ENCODE measurements at places on chromosomes 16 and 17. TPM values are rescaled to one million over a fixed set of nuclear protein-coding genes. Genes with fewer than 3 reads are reported as not detected.

The C1QTNF8 gene
- not detected for total RNA-seq

The DPEP2 gene
- not detected for total RNA-seq

The NACA2 gene
- total RNA-seq, result not detected

- no peak overlapping the region for H3K4me3 ChIP-seq
- peaks cover 43% of the 10 kb centered on the region for H3K4me1 ChIP-seq
- H3K27ac ChIP-seq, result no peak overlapping the region
- no peak for DNase-seq
- H3K36me3 ChIP-seq, result no peaks in the 10 kb centered on the region
Measured at GRCh38 chr17:27543958-27544349, 87.0 kb upstream of the LGALS9 start.

DNA sequence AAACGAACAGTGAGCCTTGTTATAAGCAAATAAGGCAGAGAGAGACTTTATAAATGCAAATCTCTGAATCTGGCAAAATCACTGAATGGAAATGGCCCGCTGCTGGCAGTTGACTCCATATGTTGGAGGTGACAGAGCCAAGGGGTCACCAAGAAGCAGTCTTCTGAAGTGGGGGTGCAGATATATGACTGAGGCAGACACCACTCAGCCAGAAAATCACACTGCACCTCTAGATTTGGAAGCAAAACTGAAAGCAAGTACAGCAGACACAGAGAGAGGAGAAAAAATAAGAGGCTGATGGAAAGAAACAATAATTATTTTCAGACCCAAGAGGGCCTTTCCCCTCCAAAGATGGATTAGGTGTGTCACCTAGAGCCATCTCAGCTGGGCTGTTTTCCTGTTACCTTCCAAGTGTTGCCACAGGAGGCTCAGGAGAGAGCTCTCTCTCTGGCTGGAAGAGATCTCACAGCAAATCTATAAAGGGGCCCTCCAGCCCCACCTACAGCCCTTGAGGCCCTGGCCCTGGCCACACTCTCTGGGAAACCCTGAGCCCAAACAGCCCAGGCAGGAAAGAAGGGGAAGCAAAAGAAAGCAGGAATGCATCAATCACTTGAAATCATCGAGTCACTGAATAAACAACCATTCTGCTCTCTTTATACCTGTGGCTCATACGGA is 585.1 kb upstream of the PSMD7 start:
- no peak overlapping the region for H3K27ac ChIP-seq
- no peaks in the 10 kb centered on the region for H3K36me3 ChIP-seq
- H3K27me3 ChIP-seq, result no peaks in the 10 kb centered on the region

DNA sequence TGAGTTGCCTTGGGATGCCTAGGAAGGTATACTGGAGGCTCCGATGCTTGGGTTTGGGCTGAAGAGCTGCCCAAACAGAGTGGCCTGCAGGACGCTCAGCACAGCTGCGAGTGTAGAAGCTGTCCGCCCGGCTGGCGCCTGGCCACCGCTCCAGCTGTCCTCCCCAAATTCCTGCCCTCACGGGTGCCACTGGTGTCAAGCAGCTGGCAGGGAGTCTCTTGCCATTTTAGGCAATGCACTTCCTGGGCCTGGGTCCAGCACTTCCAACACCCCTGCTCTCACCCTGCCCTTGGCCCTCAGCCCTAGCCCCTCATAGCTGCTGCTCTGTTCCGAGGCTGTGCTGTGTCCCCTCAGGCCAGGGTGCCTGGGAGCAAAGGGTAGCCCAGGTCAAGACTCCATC is 5.2 kb upstream of the PKMYT1 start:
- H3K27ac ChIP-seq, result no peak overlapping the region
- H3K4me3 ChIP-seq, result no peak overlapping the region
- H3K27me3 ChIP-seq, result peaks cover 6% of the 10 kb centered on the region
- no peak for DNase-seq
- H3K36me3 ChIP-seq, result no peaks in the 10 kb centered on the region

GRCh38 chr17:14840616-14841231 is 424.4 kb downstream of the PMP22 start:
- H3K36me3 ChIP-seq, result peaks cover 1% of the 10 kb centered on the region
- no peak overlapping the region for H3K4me3 ChIP-seq
- no peak overlapping the region for H3K27ac ChIP-seq
- no peak for DNase-seq

DNA sequence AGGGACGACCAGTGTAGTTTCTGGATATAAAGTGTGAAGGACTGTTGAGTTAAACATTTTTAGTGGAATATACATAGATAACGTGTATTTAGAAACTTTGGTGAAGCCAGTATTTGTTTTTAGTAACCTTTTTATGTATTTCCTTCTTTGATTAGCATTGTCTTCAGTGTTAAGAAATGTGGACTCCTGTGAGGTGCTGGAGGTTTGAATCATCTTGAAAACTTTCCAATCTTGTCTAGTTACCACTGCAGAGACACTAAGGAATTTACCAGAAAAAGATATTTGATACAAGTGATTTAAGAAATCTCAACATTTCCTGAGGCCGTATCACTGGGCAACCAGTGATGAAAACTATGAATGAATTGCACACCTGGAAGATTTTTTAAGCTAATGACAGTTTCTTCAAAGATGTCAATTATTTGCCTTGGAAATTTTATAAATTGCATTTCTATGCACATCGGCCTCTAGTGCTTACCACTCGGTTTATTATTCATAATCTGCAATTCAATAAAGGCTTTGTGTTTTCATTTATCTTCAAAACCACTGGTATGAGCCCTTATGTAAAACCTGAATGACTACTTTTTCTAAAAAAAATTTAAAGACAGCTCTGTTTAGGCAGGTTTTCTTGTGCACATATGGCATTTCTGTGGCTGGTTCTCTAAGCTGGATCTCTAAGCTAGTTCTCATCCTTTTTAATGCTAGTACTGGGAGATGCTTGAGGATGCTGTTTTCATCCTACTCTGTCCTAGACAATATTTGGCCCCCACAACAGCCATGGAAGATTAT is 31.4 kb upstream of the ADCY7 start:
- no peak for DNase-seq
- no peak overlapping the region for H3K4me3 ChIP-seq
- no peak overlapping the region for H3K27ac ChIP-seq
- H3K4me1 ChIP-seq, result peaks cover 1% of the 10 kb centered on the region
- H3K27me3 ChIP-seq, result no peaks in the 10 kb centered on the region

DNA sequence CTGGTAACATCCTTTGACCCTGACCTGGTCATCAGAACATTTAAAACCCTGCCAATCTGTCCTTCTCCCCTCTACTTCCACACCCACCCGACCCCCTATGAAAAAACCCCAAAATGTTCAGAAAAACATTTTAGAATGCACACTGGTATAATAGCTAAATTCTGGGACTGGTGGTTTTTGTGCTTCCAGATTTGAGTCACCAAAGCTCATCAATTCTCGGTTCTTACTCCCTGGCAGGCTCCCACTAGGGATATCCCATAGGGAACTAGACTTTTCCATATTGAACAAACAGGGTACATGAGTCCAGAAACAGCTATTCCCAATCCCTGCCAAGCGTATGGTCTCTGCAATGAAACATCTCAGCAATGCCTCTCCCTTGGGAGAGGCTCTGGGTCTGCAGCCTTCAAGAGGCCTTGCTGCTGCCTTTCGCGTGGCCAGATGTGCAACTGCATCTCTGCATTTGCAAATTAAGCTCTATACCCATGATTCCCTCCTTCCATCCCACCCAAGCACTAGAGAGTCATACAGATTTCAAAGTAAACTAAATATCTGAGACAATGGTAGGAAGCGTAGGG is 67.7 kb downstream of the SMG6 start:
- H3K36me3 ChIP-seq, result peaks cover 7% of the 10 kb centered on the region
- no peaks in the 10 kb centered on the region for H3K4me1 ChIP-seq
- no peak for DNase-seq
- no peak overlapping the region for H3K27ac ChIP-seq
- no peaks in the 10 kb centered on the region for H3K27me3 ChIP-seq

DNA sequence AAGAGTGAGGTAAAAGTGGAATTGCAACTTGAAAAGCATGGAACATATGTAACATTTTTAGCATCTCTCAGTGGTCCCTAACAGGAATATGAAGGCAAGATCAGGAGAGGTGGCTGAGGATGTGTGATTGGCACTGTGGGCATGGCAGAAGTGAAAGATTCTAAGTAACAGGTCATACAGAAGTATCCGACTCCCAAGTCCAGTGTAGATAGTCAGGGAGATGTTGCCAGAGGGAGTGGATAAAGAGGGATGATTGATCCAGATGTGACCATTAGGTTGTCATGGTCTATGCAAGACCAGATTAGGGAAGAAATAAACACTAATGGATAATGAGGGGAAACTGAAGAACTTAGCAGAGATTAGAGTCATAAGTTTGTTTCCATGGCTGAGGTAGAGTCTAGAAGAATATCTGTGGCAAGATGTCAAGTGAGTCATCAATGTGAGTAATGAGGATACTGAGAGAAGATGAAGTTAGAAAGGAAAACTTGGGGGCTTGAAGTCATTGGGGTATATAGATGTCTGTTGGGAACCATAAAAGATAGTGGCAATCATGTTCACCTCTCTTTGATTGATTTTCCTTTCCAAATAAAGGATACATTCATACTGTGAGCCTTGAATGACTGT is 23.9 kb upstream of the CAPNS2 start:
- no peak for DNase-seq
- H3K27me3 ChIP-seq, result no peaks in the 10 kb centered on the region
- H3K36me3 ChIP-seq, result no peaks in the 10 kb centered on the region
- H3K4me1 ChIP-seq, result no peaks in the 10 kb centered on the region
- H3K27ac ChIP-seq, result no peak overlapping the region

GRCh38 chr16:86243571-86244154 is 266.7 kb upstream of the FOXF1 start:
- no peak overlapping the region for H3K4me3 ChIP-seq
- no peaks in the 10 kb centered on the region for H3K36me3 ChIP-seq
- H3K27ac ChIP-seq, result no peak overlapping the region
- no peak for DNase-seq
- peaks cover 54% of the 10 kb centered on the region for H3K27me3 ChIP-seq

- no peaks in the 10 kb centered on the region for H3K4me1 ChIP-seq
- H3K27ac ChIP-seq, result peak overlapping the region; percentile 43
- peaks cover 26% of the 10 kb centered on the region for H3K36me3 ChIP-seq
- no peak for DNase-seq
Measured at GRCh38 chr17:10681866-10682446, 15.4 kb downstream of the SCO1 start.

GRCh38 chr16:83355570-83356218 is 452.1 kb upstream of the HSBP1 start:
- no peak for DNase-seq
- H3K4me3 ChIP-seq, result no peak overlapping the region
- H3K27me3 ChIP-seq, result no peaks in the 10 kb centered on the region
- no peak overlapping the region for H3K27ac ChIP-seq
- no peaks in the 10 kb centered on the region for H3K4me1 ChIP-seq

GRCh38 chr17:67082107-67082506 is 37.8 kb downstream of the CACNG1 start:
- H3K4me3 ChIP-seq, result no peak overlapping the region
- DNase-seq, result no peak
- H3K36me3 ChIP-seq, result peaks cover 21% of the 10 kb centered on the region
- no peak overlapping the region for H3K27ac ChIP-seq

- no peak for DNase-seq
- no peak overlapping the region for H3K4me3 ChIP-seq
- H3K27ac ChIP-seq, result no peak overlapping the region
- H3K4me1 ChIP-seq, result peaks cover 1% of the 10 kb centered on the region
- H3K27me3 ChIP-seq, result no peaks in the 10 kb centered on the region
- H3K36me3 ChIP-seq, result no peaks in the 10 kb centered on the region
Measured at GRCh38 chr17:861364-861763, 79.2 kb downstream of the MRM3 start.

GRCh38 chr17:79630126-79630525 is 19.3 kb upstream of the RBFOX3 start:
- no peak overlapping the region for H3K27ac ChIP-seq
- peak; percentile 4 for DNase-seq
- H3K27me3 ChIP-seq, result peaks cover 55% of the 10 kb centered on the region
- no peak overlapping the region for H3K4me3 ChIP-seq

GRCh38 chr17:33651686-33652085 is 358.6 kb upstream of the ASIC2 start:
- peaks cover 20% of the 10 kb centered on the region for H3K27me3 ChIP-seq
- H3K36me3 ChIP-seq, result no peaks in the 10 kb centered on the region
- H3K4me1 ChIP-seq, result no peaks in the 10 kb centered on the region
- H3K4me3 ChIP-seq, result no peak overlapping the region
- DNase-seq, result no peak

GRCh38 chr16:49055824-49056545 is 225.7 kb downstream of the CBLN1 start:
- H3K36me3 ChIP-seq, result no peaks in the 10 kb centered on the region
- H3K27me3 ChIP-seq, result peaks cover 7% of the 10 kb centered on the region
- no peaks in the 10 kb centered on the region for H3K4me1 ChIP-seq
- no peak overlapping the region for H3K27ac ChIP-seq

DNA sequence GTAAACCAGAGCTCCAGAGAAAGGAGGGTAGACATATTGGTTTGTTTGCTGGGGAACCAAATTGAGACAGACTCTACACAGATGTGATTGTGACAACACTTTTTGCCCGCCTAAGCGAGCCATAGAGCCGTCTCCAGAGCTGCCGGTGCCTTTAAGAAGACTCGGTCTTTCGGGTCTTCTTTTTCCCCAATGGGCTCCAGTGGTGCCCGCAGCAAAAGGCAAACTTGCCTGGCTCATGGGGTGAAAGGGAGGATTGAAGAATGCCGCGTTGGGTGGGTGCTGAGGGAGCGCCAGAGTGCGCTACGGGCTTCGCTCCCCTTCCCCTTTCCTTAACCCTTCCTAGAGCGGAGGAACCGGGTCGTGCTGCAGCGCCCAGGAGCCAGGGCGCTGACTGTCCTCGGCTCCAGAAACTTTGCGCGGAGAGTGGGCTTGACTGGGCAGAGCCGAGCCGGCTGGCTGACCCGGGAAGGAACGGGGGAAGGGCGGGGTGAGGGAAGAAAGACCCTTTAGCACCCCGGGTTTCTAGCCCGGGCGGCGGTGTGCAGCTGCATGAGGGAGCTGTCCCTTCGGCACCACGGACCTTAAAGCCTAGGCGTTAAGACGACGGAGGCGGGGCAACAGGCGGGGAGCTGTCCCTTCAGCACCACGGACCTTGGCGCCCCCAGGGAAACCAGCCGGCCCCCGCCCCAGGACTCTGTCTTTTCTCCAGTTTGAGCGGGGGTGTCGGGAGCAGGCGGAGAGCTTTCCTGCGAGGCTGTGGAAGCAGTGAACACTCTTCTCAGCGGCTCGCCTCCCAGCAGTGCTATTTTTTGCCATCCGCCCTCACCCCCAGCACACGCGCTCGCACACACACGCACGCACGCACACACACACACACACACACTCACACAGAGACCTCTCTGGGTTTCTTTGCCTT is at the start of gene CACNG3:
Gene CACNG3 (plus strand): TSS at position 880 of the 916 bp plus-strand sequence. CDS start 420 bp downstream, outside the sequence.
- H3K4me1 ChIP-seq, result peaks cover 6% of the 10 kb centered on the region
- no peak within 1 kb of the TSS for H3K27ac ChIP-seq
- DNase-seq, result peak; percentile 83
- H3K36me3 ChIP-seq, result no peaks in the 10 kb centered on the region
- peaks cover 87% of the 10 kb centered on the region for H3K27me3 ChIP-seq

DNA sequence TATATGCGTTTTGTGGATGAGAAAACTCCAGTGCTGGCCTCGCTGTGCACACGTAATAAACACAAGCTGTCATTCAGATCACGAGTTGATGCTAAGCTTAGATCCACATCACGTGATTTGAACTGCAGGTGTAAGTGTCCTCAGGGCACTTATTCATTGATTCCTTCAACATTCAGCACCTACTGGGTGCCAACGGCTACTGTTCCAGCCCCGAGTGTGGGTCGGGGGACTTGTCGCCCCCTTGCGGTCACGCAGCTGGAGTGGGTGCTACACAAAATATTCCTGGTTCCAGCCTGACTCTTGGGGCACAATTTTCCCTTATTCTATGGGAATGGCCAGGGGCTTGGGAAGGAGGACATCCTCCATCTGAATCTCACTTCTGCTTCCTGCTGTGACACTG is 29.9 kb upstream of the GINS2 start:
- H3K4me3 ChIP-seq, result no peak overlapping the region
- H3K27ac ChIP-seq, result no peak overlapping the region
- peaks cover 17% of the 10 kb centered on the region for H3K27me3 ChIP-seq
- H3K36me3 ChIP-seq, result no peaks in the 10 kb centered on the region
